ENCODE measurements at places on chromosomes 11 and 22.

- no peak for DNase-seq
Measured at GRCh38 chr22:49094151-49094550, 733.5 kb downstream of the BRD1 start.

GRCh38 chr11:32919338-32919737 lies 26.7 kb downstream of the QSER1 start:
- DNase-seq: no peak

DNA sequence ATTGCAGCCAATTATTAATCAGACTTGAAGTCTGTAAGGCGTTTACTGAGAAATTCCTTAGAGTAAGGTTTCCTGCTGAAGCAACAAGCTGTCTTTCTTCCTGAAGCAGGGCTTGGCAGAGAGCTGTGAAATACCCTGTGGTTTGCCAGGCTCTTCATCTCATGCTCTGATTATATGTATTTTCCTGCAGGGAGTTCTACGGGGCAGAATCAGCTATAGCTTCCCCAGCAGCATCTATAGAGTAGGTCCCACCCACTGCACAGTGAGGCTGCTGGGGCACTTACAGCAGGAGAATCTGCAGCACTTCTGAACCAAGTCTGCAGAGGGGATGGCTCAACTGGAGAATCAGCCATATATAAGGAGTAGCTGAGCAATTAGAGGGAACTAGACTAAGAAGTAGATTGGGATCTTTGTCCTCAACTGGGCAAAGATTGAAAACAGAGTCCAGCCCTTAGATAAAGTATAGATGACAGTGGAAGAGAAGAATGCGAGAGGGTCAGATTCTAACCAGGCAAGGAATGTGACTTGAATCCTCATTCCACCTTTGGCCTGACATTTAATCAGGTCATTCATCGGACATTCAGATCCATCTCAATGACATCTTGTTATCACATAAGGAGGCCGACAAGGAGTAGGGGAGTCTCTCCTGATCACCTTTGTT lies 37.6 kb downstream of the CNTF start:
- no peak for DNase-seq

DNA sequence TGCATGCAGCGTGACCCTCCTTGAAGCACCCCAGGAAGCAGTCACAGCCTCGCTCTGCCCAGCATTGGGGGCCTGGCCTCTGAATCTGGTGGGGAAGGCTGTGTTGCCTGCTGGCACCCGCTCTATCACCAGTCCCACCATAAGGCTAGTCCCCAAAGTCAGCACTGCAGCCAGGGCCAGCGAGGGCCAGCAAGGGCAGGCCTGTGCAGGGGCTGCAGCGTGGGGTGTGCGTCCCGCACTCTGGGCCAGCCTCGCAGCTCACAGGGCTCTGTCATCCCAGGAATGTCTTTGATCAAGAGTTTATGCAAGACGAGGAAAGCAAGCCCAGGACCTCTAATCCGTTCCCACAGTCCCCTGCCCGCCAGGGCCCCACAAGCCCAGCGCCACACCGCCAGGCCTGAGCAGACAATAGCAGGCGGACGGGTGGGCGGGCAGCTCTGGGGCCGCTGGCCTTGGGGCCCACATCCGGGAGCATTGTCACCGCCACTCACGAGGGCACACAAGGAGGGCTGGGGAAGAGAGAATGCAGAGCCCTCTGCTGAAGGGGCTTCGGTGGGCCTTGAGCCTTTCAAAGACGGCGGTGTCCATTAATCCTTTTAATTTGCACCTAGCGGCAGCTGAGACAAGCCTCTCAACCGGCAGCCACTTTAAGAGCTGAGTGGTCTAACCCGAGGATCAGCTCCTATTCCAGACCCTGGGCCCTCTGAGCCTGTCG lies 17.1 kb downstream of the LTO1 start:
- no peak for DNase-seq

DNA sequence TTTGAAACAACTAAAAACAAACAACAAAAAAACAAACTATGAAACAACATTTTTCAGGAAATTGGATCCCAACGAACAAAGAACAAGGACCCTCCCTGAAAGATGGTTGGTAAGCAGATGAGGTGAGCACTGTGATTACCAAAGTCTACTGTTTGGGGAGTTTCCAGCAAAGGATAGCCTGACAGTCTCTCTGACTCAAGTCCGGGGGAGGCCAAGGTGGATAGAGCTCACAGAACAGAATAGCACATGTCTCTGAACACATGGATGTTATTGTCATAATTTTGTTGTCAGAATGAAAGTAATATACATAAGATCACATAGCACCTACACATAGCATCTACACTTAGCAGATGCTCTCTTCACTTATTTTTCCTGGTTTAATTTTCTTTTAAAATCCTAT lies 501.3 kb upstream of the TENM4 start:
- no peak for DNase-seq

DNA sequence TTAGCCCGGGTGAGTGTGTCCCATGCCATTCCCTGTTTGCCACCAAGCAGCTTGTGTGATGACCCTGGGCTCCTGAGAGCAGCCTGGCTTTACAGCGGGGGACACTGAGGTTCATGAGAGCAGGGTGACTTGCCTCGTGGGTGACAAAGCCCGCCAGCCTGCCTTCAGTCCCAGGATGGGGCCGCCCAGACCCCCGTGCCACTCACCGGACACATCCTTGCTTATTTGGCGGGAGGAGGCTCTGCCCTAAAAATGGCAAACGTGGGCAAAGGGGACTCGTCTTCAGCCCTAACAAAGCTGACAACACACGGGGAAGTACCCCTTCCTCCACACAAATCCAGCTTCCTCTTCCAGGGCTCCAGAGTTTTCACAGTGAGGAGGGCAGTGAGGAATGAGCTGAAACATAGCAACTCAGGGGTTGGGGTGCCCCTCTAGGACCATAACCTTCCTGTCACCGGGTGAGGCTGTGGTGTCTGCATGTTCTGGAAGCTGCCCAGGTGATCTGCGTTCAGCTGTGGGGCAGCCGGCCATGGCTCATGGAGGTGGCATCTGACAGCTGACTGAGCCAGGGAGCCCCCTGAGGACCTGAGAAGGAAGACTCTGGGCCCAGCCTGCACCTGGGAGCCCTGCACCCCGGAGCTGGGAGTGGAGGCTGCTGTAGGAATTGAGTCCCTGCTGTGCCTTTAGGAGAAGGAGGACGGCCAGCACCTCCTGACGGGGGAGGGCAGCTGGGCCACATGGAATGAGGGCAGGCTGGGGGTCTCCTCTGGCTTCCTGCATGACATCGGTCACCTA lies 16.7 kb downstream of the RIBC2 start:
- DNase-seq: no peak

DNA sequence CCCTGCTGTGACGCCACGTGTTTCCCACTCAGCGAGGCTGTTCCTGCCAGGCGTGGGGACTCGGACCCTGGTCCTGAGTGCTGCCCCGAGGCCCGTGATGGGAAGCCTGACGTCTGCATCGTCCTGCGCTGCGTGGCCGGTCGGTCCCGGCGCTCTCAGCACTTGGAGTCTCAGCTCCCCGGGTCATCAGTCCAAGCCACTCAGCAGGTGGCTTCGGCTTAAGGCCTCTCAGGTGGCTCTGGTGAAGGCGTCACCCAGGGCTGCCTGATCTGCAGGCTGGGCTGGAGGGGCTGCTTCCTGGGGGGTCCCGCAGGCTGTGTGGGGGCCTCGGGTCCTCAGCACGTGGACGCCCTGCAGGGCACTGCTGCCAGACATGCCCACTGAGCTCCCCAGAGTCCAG lies 35.3 kb downstream of the BRSK2 start:
- DNase-seq: no peak

DNA sequence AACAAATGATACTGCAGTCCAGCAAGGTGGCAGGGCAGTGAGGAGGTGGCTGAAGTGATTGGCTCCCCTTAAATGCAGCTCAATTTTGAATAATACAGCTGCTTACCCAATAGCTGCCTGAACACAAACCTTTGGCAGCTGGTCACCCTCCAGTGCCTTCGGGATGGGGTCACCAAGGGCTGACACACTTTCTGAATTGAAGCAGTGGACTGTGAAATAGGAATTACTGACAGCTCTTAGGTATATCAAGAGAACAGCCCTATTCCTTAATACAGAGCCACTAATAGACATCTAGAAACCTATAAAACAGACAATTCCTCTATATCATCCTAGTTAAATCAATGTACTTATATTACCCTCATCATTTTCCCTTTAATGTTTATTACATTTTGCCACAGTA lies 474.2 kb upstream of the KIRREL3 start:
- no peak for DNase-seq

GRCh38 chr11:46116007-46116711 lies 5.1 kb downstream of the PHF21A start:
- peak; percentile 36 for DNase-seq

DNA sequence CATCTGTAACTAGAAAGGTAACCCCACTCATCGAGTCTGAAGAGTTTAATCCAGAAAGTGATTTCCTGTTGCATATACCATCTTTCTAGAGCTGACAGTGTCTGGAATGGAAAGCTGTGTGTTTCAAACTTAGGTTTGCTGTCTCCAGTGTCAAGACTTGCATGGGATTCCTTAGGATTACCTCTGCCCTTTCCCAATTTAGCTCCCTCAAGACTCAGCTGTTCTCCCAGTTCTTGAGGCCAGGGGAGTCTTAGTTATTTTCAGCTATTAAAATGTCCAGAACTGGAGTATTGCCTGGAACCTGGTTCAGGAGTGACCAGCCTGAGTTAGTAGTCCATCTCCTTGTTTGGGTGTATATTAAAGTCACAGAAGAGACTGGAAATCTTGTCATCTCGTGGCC lies 25.0 kb upstream of the LDHA start:
- DNase-seq: no peak

- DNase-seq: no peak
Measured at GRCh38 chr11:131913267-131913666, 542.9 kb downstream of the NTM start.

GRCh38 chr11:27187848-27188621 lies 147.4 kb downstream of the BBOX1 start:
- DNase-seq: no peak

DNA sequence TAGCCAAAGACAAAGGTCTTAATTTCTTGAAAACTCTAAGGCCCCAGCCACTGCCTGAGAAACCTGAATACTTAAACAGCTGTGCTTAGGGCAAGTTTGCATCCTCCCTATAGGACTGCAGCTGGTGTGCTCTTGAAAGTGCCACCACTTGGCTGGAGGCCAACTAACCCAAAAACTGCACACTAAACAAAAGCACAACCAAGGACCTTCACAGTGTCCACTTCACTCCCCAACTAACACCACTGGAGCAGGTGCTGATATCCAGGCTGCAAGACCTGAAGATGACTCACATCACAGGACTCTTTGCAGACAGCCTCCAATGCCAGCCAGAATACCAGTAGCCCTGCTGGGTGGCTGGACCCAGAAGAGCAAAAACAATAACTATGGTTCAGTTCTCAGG lies 357.7 kb upstream of the ARHGAP42 start:
- DNase-seq: no peak

- no peak for DNase-seq
Measured at GRCh38 chr22:44759001-44759400, 6.6 kb downstream of the ARHGAP8 start.

GRCh38 chr22:46992121-46992731 lies 229.8 kb downstream of the TBC1D22A start:
- DNase-seq: no peak

GRCh38 chr11:13009921-13010748 lies 1.0 kb downstream of the RASSF10 start:
- DNase-seq: no peak

GRCh38 chr22:29454276-29454675 lies 15.9 kb downstream of the RFPL1 start:
- no peak for DNase-seq

DNA sequence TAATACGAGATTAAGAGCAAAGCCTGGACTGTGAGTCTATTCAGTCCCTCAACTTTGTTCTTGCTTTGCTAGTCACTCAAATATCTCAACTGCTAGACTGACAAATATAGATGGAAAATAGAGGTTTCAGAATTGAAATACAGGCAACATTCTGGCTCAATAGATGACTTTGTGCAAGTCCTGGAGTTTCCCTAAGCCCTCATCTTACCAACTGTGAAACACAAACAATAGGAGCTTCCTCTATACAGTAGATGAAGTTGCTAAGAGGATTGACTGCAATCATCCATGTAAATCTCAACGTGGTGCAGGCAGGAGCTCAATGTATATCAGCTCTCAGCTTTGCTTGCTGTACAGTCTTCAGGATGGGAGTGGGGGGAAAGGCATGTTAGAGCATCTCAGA lies 6.2 kb upstream of the MPEG1 start:
- no peak for DNase-seq

DNA sequence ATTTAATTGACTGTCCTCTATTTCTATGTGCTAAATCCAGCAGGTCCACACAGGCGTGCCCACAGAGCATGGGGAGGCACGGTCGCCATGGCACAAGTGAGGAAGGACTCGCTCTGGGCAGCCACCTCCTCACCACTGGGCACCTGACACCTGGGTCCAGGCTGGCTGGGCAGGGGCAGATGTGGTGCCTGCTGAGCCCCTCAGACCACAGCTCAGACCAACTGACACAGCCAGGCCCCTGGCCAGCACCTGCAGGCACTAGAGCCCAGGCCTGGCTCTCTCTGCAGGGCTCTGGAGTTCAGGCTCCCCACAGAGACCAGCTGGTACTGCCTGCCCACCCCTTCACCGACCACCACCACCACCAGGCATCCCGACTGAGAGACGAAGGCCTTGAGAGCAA lies 27.9 kb downstream of the LINC01488 start:
- no peak for DNase-seq

DNA sequence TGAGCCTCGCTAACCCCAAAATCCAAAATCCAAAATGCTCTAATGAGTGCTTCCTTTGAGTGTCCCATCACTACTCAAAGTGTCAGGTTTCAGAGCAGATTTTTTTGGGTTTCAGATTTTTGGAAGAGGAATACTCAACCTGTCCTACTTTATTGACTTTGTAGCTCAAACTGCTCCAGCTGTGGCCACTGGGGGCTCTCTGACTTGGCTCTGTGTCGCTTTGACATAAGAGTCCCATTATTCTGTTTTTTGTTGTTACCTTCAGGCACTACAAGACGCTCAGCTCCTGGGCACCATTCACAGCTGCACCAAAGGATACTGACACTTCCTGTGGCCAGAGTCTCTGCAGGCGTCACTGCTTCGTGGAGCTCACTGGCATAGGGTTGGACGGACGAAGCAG lies 41.1 kb downstream of the PHF21B start:
- DNase-seq: no peak

DNA sequence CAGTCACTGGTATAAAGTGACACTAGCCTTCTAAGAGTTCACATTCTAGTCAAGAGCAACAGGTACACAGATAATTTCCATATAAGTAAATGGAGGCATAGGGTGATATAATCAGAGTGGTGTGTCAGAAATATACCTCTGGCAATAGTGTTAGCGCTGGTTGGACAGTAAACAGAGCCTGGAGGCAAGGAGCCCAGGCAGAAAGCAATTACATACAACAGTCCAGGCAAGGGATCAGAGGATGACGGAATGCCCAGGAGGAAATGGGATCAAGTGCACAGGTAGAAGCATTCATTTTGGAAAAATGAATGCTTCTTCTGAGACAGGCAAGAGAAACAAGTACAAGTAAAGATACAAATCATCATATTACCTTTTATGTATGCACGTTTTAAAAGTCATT lies 36.2 kb upstream of the MMP13 start:
- no peak for DNase-seq

DNA sequence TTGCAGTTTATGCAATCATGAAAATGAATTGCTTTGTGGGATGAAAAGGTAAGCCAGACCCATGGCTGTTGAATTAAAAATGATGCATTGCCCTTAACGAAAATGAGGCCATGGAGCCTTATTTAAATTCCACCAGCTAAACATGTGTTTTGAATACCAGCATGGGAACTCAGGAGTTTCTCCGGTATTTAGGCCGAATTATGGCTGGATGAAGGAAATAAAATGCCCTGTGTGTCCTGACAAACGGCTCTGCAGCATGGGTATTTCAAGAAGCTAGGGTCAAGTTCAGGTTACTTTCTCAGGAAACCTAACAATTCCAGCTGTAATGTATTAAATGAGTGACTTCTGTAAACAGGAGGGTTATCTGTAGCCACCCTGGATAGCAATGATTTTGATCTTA lies 38.3 kb downstream of the AMOTL1 start:
- DNase-seq: no peak
